A549 treated with GW870086 at 1 μM for 4 hours (cell line): ENCODE measurements at places on chromosomes 5 and 9. TPM values are rescaled to one million over a fixed set of nuclear protein-coding genes. Genes with fewer than 3 reads are reported as not detected.

INSYN2B gene
- 0.37 to 0.71 TPM (median 0.39 TPM) in 5 replicates for total RNA-seq

FOXI1 gene
- total RNA-seq = not detected in 5 replicates

RXRA gene
- 27.3 to 41.7 TPM (median 34.8 TPM) in 5 replicates for total RNA-seq

ZNF300 gene
- total RNA-seq = 2.0 to 2.9 TPM (median 2.8 TPM) in 5 replicates

SAPCD2 gene
- 14.8 to 25.2 TPM (median 21.9 TPM) in 5 replicates for total RNA-seq

HK3 gene
- 0.05 to 0.13 TPM in 2 of 5 replicates, not detected in the others for total RNA-seq
